ENCODE measurements at places on chromosomes 16 and 17.

DNA sequence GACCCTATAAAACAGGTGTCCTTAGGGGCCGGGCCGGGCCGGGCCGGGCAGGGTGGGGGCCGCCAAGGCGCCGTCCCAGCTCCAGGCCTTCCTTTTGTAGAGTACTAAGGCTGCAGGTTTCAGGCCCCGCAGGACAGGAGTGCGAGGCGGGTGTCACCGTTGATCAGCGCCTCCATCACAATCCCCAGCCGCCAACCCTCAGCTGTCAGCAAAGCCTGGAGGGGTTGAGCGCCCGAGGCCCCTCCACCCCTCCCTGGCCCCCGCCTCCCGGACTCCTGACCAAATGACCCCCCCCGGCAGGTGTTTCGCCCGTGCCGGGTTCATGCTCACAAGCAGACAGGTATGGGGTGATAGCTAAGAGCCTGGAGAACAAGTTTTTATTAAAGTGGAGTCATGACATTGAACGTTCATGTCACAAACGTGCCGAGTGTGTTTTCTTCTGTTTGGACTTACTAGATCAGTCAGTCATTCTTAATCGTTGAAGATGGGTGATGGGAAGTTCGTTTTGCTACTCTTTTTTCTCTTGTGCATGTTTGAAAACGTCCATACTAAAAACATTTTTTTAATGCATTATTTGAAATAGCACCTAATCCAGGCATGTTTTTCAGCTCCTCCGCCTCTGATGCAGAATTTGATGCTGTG, 534 bp downstream of the ARL2BP start:
- DNase-seq, result no peak

DNA sequence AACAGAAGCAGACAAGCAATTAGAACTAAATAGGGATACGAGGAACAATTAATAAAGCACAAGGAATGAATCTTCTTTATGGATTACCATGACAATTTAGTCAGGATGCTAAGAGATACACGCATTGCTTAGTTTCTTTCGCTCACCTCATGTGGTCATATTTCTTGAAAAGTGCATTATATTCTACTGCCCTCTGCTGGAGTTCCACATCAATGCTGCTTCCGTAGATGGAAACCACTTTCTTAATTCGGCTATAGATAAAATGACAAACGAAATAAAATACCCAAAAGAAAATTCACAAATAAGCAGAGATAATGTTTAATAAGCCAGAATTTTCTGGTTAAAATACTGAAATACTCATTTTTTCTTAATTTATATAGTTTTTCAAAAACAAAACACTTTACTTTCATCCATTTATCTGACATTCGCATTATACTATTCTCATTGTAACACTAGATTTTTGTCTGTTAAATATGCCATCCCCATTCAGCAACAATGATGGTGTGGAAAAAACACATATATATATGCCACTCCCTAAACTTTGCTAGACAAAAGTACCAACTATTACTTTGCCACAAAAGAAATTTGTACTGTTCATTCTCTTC, 22.0 kb upstream of the PHLPP2 start:
- DNase-seq, result no peak

DNA sequence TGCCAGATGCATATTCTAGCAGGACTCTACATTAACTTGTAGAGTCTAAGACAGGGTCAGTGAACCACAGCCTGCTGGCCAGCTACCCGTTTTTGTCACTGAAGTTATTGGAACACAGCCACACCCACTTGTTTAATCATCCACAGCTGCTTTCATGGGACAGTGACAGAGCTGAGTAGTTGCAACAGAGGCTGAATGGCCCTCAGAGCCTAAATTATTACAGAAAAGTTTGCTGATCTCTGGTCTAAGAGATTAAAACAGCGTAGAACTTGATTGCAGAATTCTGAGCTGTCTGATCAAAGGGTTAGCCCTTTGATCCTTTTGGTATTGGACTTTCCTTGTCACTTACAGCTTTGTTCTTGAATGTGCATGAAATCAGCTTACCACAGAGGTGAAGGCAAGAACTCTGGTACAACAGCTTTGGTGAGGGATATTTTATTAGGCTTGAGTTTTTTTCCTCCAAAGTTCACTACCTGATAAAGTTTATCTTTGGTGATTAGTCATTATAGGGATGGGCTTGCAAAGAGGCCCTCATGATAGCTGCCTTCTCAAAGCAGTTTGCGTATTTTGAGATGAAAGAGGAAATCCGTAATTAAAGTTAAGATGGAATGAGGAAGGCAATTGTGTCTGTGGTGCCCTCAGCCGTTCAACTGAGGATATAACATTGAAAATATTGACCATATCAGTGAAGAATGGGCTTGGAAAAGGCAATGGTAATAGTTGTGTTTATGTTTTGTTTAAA, 23.6 kb downstream of the ALDH3A2 start:
- no peak for DNase-seq

DNA sequence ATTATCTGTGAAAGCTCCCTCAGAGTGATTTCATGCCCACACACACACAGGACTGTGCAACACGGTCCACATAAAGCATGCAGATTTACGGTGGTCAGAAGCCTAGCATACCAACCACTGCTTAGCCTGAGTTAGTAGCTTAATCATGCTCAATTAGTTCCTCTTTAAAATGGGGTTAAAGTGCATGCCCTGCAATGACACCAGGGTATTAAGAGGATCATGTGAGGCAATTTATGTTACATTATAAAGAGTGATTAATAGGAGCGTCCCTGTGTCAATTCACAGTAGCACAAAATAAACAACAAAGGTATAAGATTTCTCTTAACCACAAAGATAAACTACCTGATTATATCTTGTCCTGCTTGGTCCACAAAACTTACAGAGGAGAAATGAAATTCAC, 39.8 kb downstream of the C17orf67 start:
- DNase-seq, result no peak

- no peak for DNase-seq
Observed at GRCh38 chr17:8753976-8754440, 4.3 kb downstream of the SPDYE4 start.

DNA sequence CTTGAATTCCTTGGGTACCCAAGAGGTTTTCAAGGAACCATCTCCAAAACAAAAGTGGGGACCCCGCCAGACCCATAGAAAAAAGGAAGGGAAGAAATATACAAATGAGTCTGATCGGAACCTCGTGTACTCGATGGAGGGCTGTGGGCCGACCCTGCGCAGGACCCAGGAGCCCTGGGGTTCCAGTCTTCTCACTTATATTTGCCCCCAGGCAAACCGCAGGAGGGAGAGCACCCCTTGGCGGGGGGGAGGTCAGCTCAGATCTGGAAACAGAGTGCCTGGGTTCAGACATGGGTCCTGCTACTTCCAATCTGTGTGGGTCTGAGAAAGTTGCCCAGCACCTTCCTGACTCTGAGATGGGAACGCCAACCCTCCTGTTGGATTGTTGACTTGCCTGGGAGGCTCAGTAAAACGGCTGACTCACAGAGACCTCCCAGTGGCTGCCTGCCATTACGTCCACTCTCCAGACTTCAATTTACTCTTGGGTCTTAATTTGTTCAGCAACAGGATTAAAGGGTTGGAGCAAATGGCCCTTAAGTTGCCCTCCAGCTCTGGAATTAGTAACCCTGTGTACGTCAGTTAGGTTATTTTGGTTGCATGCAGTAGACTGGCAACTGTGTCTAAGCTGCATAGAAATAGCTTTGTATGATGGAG, 24.9 kb upstream of the CACNG4 start:
- DNase-seq, result no peak

DNA sequence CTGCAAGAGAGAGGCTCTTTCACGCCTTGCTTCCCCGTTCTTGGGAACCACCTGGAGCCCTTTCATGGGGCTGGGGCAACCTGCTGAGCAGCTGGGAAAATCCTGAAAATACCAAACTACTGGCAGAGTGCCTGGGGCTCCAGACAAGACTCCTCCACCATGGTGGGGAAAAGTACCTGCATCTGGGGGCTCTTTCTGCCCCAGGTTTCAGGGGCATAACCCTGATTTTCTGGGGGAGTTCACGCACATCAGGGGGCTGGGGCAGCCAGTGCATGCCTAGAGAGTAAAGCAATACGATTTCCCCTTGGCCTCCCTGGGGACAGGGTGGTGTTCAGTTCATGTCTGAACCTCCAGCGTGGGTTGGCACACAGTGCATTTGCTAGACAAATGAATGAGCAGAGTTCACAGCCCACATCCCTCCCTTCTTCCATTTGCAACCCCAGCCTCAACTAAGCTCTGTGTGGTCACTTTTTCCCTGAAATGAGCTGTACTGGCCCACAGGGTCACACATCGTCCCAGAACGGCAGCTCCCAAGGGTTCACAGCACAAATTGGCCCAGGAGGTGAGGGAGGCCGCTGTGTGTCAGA, 5.2 kb upstream of the CDC42EP4 start:
- DNase-seq, result no peak

GRCh38 chr17:17701112-17701511, 19.9 kb downstream of the RAI1 start:
- DNase-seq, result no peak

- DNase-seq, result peak; percentile 61
Observed at GRCh38 chr17:45132572-45133463, 503 bp upstream of the PLCD3 start.

- no peak for DNase-seq
Observed at GRCh38 chr16:19783363-19784182, 65.5 kb downstream of the IQCK start.

- DNase-seq, result peak; percentile 52
Observed at GRCh38 chr16:88815901-88816589, 4.3 kb upstream of the APRT start.

- DNase-seq, result no peak
Observed at GRCh38 chr17:70987867-70988340, 818.6 kb downstream of the KCNJ2 start.

DNA sequence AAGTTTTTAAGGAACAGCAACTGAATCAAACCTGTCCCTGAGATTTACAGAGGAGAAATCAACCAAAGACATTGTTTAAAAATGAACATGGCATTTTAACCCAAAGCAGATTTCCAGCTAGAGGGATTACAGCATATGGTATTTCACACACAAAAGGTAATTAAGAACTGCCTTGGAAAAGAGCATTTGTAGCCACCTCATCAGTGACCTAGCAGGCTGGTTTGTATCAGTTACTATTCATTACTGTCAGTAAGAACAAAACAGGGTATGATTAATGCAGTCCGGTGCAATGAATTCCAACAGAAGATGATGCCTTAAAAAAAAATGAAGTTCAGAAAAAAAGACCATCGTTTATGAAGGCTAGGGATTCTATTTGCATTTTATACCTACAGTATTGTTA, 219.9 kb downstream of the CHD9NB start:
- DNase-seq, result no peak

DNA sequence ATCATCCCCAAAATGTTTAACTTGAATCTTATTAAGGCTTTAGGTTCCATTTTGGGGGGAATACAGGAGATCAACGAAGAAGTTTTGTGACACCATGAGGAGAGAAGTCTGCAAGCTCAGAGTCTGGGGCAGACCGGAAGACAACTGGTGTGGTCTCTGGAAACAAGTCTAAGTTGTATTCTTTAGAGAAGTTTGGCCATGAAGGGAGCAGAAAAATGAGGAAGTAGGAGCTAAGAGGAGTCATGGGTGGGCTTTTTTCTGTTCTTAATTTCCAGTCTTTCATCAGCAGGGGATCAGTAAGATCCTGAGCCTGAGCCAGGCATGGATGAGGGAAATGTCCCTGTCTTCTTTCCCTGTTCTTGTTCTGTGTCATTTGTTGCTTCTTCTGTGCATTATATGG, 35.8 kb upstream of the NF1 start:
- DNase-seq, result no peak

GRCh38 chr17:83046448-83047181, 32.8 kb upstream of the METRNL start:
- no peak for DNase-seq

DNA sequence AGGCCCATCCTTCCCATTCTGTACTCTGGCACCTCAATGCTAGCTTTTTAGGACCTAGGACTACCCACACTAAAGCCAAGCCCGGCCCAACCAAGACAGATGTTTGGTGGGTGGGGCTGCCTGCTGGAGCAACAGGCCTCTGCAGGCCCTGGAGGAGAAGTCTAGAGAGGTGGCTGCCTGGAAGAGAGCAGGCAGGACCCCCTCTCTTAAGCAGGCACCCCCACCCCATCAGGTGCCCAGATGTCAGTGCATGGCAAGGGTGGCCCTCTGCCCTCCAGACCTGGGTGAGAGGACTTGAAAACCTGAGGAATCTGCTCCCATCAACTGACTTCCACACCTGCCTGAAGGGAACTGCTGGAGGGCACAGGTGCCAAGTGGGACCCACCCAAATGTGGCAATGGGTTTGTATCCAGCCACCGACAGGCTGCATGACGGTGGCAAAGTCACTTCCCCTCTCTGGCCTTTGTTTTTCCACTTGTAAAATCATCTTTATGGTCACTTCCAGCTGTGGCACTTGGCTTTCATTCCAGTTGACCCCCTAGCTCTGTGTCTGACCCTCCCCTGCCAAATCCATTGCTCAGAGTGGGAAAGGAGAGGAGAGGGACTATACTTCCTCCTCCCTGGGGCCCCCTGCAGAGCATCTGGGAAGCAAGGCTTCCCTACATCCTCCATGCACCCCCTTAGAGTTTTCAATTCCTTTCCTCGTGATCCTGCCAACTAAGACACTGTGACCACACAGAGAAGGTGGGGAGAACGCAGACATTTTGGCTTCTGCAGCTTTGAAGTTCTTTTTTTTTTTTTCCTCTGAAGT, 1.7 kb upstream of the STAT5A start:
- DNase-seq, result no peak

DNA sequence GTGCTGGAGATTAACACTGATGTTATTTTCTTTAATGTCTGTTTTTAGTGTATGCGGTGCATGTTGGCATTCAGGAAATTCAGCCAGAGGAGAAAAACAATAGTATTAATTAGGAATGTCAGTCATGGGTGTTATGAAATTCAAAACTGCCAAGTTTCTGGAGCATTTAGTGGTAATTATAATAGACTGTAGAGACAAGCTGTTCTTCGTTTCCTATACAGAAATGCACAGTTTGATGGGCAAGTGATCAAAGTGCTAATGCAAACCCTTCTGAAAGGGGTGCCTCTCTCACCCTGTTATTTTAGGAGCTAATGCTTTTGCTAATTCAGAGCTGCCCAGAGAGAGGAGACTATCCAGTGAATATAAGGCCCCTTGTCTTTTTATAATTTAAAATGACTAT, 573.8 kb upstream of the EEF2KMT start:
- no peak for DNase-seq

DNA sequence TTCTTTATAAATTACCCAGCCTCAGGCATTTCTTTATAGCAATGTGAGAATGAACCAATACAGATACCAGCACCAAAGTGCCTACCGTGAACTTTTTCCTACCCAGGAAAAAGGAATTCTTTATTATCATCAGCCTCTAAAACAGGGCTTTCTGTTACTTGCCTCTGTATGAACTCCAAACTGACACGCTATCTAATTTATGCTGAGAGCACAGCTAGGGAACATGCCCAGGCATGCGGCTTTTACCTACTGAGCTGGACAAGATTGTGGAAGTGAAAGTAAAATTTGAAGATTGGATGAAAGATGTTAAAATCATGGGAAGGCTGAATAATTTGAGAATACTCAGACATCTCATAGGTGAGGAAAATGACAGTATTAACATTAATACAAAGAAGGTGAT, 24.4 kb upstream of the ADCY9 start:
- no peak for DNase-seq

- DNase-seq, result no peak
Observed at GRCh38 chr16:70438585-70438968, 323 bp downstream of the ST3GAL2 start.

Measured in activated T-cell treated with anti-CD3 and anti-CD28 coated beads for 4 hours (primary cell).